ENCODE measurements at places on chromosomes 7 and 10.

- DNase-seq = no peak
Measured at GRCh38 chr10:130924138-130924819, 387.2 kb downstream of the TCERG1L start.

- DNase-seq = no peak
Measured at GRCh38 chr10:85811405-85811804, 555.2 kb downstream of the GRID1 start.

DNA sequence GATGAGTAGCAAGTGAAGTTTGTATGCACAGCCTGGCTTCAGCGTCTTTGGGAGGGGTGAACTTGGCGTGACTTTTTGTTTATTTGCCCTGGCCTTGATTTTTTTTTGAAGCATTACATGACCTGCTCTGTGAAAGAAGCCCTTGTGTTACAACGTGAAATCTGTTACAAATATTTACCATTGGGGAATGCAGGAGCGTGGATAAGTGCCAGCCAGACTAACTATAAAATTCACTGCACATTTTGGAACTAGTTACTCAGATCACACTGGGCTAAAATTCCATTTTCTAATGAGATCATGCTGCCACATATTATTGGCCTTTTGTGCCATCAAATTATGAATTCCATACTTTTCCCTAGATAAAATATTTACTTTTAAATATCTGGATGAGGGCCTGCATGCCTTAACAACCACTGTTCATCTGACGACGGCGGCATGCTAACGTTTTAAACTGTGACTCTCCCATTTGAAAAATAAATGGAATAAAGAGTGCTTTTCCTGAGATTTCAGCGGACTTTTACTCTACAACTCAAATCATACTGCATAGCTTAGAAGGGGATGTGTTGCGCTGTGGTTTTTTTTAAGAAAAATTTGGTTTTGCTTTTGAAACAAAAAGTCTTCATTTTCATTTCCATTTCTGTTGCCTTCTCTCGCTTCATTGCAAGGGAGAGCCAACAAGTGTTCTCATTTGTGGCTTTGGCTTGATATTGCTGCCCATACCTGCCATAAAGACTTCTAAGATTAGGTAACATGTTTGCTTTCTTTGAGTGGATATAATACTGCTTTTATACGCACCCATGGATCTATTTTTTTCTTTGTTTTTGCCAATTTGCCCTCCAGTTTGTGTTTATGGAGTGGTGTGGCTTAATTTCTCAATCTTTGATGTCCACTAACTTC lies 352.2 kb downstream of the TFEC start:
- DNase-seq = no peak

- DNase-seq = no peak
Measured at GRCh38 chr7:94142281-94142680, 138.1 kb upstream of the BET1 start.

- DNase-seq = no peak
Measured at GRCh38 chr7:150793569-150794238, 6.5 kb downstream of the TMEM176B start.

- DNase-seq = no peak
Measured at GRCh38 chr10:123164319-123164718, 10.1 kb downstream of the BUB3 start.

DNA sequence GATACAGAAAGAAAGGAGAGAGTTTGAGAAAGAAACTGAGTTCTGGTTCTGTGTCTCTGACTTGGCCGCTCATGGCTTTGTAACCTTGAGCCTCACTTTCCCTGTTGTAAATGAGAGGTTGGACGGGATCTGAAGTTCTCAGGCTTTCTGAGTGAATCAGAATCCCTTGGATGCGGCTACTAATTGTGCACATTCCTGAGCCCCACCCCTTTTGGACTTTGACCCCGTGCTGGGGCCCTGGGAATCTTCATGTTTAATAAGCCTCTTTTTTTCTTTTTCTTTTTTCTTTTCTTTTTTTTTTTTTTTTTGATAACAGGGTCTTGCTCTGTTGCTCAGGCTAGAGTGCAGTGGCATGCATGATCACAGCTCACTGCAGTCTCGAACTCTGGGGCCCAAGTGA lies 26.9 kb downstream of the SLC25A28 start:
- no peak for DNase-seq

DNA sequence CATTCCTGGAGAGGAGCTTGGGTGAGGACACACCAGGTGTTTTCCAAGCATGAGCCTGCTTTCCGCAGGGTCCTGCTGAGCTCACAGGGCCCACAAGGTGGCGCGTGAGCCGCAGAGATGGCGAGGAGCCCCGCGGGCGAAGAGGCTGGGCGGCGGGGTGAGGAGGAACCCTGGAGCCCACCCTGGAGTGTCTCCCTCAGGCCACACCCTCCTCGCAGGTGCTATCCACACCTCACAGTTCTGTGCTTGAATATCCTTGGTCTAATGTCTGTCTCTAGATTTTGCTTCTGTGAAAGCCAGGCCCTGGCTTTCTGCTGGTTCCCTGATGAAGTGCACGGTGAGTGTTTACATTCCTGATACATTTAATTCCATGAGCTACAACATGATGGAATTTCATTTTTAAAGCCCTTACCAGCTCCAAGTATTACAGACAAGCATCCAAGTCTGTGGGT lies 433.6 kb downstream of the ACTR3B start:
- DNase-seq = no peak

GRCh38 chr10:123687758-123688157 lies 21.6 kb downstream of the GPR26 start:
- DNase-seq = no peak

DNA sequence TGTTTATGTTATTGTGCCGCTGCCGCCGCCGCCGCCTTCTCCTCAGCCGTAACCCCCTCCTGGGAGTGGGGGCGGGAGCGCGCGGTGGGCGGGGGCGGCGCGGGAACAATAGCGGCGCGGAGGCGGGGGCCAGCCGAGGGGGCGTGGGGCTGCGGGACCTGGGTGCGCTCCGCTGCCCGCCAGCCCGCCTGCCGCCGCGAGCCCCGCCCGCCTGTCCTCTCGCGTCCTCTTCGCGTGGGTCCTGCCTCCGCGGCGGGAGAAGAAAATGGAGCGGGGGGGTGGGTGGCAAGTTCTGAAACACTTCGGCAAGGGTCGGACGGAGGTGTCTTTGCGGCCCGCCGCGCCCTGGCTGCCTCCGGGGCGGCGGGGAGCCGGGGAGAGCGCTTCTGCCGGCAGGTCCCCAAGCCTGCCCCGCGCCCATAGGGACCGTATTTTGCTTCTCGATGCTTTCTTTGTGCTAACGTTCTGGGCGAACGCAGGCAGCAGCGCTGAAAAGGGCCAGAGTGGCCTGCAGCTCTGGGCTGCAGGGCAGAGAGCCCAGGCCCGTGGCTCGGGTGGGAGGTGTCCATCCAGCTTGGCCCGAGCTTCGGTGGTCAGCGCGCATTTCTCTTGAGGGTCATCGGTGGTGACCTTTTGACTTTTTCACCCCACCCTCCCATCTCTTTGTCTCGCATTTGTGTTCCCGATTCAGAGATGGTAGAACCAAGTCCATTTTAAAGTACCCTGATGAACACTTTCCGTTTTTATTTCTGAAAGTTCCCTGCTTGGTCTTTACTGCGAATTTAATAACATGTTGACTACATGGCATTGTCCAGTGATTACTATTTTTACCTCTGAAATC lies 613 bp downstream of the MAPK8 start:
- no peak for DNase-seq

DNA sequence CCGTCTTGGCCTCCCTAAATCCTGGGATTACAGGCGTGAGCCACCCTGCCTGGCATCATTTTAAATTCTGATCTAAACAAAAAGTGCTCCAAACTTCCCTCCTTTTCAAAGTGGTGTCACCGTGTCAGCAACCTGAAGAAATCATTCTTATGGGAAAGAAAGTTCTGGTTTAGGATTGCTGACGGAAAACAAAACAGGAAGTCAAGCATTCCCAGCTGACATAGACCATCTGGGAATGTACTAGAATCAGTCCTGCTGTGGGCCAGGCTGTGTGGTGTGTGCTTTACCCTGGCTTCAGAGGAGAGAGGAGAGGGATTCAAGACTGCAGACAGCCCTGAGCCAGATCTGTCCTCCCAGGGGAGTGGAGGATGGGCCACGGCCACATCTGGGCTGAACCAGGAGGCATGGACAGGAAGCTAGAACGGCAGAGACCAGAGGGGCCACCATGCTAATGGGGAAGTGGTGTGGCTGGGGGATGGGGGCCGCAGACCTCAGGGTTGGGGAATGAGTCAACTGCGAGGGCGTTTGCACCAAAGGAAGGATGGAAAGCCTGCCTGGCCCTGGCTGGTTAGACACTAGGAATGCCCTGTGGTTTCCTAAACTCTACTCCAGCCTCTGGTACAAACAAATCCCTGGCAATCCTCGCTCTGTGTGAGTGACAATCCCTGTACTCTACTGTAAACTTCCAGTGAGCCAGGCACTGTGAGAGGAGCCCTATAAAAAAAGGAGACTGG lies 16.7 kb upstream of the CLIP2 start:
- DNase-seq = peak; percentile 77

GRCh38 chr7:38312821-38313220 lies 39.4 kb upstream of the TARP start:
- no peak for DNase-seq

DNA sequence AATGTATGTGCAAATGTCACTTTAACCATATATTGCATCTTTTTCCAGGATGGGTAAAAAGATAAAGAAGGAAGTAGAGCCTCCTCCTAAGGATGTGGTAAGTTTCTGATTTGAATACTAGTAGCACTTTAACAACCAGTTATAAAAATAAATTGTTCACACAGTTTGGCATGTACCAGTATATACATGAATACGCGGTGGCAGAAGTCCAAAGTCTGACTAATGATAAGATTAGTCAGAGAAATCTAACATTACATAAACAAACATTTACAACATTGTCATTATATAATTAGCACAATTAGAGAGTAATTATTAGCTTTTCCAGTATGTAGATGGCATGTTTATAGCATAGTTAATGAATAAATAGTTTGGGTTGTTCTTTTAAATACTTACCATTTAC lies 4.1 kb downstream of the ARMC3 start:
- DNase-seq = no peak
